Testis (tissue), 5 donors: ENCODE measurements at places on chromosomes 5 and 9. TPM values are rescaled to one million over a fixed set of nuclear protein-coding genes. Genes with fewer than 3 reads are reported as not detected.

GRCh38 chr5:147369742-147370374, 135.0 kb downstream of the STK32A start:
- DNase-seq: no peak
- no peaks in the 10 kb centered on the region for H3K4me1 ChIP-seq
- no peak overlapping the region for H3K27ac ChIP-seq

DNA sequence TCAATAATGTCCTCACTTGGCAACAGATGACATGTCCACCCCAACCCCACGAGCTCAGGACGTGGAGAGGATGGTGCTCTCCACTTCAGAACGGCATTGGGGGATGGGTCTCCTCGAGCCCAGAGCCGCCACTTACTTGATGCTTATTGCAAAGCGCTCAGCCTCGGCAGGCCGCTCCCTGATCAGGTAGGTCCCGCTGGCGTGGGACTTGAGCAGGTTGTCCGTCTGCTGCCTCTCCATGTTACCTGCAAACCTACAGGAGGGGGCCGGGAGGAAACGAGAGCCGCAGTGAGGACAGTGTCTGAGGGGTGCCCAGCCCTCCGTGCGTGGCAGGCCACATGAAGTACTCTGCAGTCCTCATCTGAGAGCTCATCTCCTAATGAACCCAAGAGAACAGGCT, 36.6 kb upstream of the SARDH start:
- H3K4me1 ChIP-seq: peaks cover 4% of the 10 kb centered on the region
- H3K27ac ChIP-seq: no peak overlapping the region
- H3K36me3 ChIP-seq: no peaks in the 10 kb centered on the region
- H3K27me3 ChIP-seq: no peaks in the 10 kb centered on the region
- no peak for DNase-seq

The GFI1B gene
- total RNA-seq: 9.7 TPM

DNA sequence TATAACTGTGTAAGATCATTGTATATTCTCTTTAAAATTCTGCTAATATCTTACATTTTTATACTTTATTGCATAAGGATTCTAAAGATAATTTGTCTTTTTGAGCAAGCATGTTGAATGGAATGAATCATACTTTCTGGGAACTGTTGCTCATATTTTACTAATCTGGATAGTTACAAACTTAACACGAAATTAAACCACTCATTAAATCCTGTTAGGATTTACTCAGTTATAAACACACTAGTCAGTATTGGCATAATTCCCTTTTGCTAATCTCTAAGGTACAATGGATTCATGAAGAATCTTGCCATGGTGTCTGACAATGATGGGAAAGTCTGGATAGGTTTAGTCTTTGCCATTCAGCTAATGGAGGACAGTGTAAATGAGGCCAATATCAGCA, 338.1 kb upstream of the SMC2 start:
- H3K4me1 ChIP-seq: no peaks in the 10 kb centered on the region
- DNase-seq: no peak
- no peak overlapping the region for H3K4me3 ChIP-seq
- H3K27me3 ChIP-seq: no peaks in the 10 kb centered on the region

The KIF12 gene
- 5.4 TPM for total RNA-seq

DNA sequence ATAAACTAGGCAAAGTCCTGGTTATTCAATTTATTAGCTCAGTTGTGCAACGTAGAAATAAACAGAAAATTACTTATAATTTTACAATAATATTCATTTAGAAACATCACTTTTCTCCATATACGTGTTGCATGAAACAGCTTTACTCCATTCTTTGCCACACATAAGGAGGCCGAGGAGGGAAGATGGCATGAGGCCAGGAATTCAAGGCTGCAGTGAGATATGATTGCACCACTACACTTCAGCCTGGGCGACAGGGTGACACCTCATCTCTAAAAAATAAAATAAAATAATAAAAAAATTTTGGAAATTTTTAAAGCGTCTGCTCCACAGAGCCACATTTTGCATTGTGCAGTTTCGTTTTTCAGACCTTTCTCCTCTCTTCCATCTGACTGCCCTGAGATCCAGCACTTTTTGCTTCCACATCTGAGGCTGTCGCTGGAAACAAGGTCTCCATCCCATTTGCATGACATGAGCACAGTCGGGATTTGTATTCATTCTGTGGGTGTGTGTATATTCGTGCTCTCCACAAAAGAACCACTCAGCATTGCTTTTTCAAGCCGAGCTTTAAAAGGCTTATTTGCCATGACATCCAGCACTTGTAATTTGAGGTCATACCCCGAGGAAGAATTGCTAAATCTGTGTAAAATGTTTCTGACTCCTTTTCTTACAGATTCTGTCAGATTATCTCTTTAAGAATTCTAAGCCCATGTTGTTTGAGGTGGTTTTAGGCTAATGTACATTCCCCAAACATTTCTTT, 98.6 kb upstream of the MSX2 start:
- no peak overlapping the region for H3K4me3 ChIP-seq
- no peak overlapping the region for H3K27ac ChIP-seq
- H3K4me1 ChIP-seq: no peaks in the 10 kb centered on the region
- H3K36me3 ChIP-seq: no peaks in the 10 kb centered on the region
- DNase-seq: peak; percentile 71
- H3K27me3 ChIP-seq: no peaks in the 10 kb centered on the region

The KIF4B gene
- 6.6 TPM for total RNA-seq

The TAF11L10 gene
- not detected for total RNA-seq

DNA sequence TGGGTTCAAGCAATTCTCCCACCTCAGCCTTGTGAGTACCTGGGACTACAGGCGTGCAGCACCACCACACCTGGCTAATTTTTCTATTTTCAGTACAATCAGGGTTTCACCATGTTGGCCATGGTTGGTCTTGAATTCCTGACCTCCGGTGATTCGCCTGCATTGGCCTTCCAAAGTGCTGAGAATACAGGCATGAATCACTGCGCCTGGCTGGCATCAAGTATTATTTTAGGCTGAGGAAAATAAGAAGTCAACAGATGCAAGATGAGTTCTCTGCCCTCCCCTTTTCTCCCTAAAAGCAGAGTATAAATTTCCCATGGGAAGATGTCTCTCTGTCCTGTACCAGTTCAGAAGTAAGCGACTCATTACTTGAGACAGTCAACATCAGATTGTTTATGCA, 71.5 kb downstream of the ELAVL2 start:
- H3K27ac ChIP-seq: no peak overlapping the region
- H3K36me3 ChIP-seq: no peaks in the 10 kb centered on the region
- H3K4me3 ChIP-seq: no peak overlapping the region
- no peak for DNase-seq
- no peaks in the 10 kb centered on the region for H3K4me1 ChIP-seq

- H3K27ac ChIP-seq: no peak overlapping the region
- no peaks in the 10 kb centered on the region for H3K36me3 ChIP-seq
- peaks cover 7% of the 10 kb centered on the region for H3K4me1 ChIP-seq
- DNase-seq: no peak
These were observed 76.3 kb upstream of the IQGAP2 start for GRCh38 chr5:76326577-76327302.

The PCDHA11 gene
- 2.9 TPM for total RNA-seq

- no peak for DNase-seq
- H3K4me1 ChIP-seq: peaks cover 8% of the 10 kb centered on the region
- no peaks in the 10 kb centered on the region for H3K27me3 ChIP-seq
- no peak overlapping the region for H3K27ac ChIP-seq
- no peaks in the 10 kb centered on the region for H3K36me3 ChIP-seq
These were observed 32.2 kb upstream of the TNFAIP8 start for GRCh38 chr5:119323601-119324000.

GRCh38 chr5:44842496-44843282, 33.9 kb downstream of the MRPS30 start:
- no peaks in the 10 kb centered on the region for H3K4me1 ChIP-seq
- no peak overlapping the region for H3K4me3 ChIP-seq
- no peak overlapping the region for H3K27ac ChIP-seq
- H3K27me3 ChIP-seq: no peaks in the 10 kb centered on the region
- H3K36me3 ChIP-seq: no peaks in the 10 kb centered on the region

DNA sequence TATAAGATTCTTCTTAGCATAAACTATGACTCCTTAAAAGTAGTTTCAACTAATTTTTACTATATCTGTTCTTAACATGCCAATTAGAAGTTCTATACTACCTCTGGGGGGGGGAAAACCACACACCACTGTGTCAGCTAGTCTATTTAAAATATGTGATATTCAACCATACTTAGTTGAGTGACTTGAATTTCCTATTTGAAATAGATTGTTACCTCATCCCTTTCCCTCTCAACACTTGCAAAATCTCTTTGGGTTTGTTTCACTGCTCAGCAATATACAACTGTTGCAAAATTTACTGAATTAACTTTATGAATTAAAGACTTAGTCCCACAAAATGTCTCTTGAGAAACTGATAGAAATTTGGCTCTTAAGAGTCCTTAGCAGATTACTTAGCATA, 151.1 kb upstream of the POU5F2 start:
- no peaks in the 10 kb centered on the region for H3K36me3 ChIP-seq
- H3K4me3 ChIP-seq: no peak overlapping the region
- no peak overlapping the region for H3K27ac ChIP-seq
- H3K4me1 ChIP-seq: no peaks in the 10 kb centered on the region
- no peak for DNase-seq

The INSYN2B gene
- 0.37 TPM for total RNA-seq

The PDGFRB gene
- 87.0 TPM for total RNA-seq

- no peaks in the 10 kb centered on the region for H3K4me1 ChIP-seq
- no peak overlapping the region for H3K27ac ChIP-seq
- no peaks in the 10 kb centered on the region for H3K36me3 ChIP-seq
These were observed 18.1 kb downstream of the PRKACG start for GRCh38 chr9:68995776-68996175.

The IFNB1 gene
- not detected for total RNA-seq

DNA sequence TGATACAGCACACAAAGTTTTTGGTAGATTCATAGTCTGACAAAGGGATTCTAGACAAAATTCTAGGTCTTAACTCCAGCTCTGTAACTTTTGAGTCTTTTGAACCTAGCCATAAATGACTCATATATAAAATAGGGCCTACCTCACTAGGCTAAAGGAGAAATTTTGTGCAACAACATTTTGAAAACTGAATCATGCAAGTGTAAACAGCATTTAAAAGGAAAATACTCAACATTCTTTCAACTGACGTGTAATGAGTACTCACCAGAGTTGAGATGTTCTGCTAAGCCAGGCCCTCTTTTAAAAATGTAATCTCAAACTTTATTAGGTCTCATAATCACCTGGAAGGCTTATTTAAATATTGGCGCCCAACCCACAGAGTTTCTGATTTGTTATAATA, 113.2 kb downstream of the STK32A start:
- H3K36me3 ChIP-seq: no peaks in the 10 kb centered on the region
- no peaks in the 10 kb centered on the region for H3K4me1 ChIP-seq
- no peaks in the 10 kb centered on the region for H3K27me3 ChIP-seq

GRCh38 chr5:76831110-76831452, 12.3 kb downstream of the F2RL1 start:
- H3K27ac ChIP-seq: no peak overlapping the region
- H3K36me3 ChIP-seq: no peaks in the 10 kb centered on the region
- no peaks in the 10 kb centered on the region for H3K27me3 ChIP-seq
- no peak overlapping the region for H3K4me3 ChIP-seq
- H3K4me1 ChIP-seq: no peaks in the 10 kb centered on the region
- no peak for DNase-seq

- no peaks in the 10 kb centered on the region for H3K27me3 ChIP-seq
- no peak for DNase-seq
- no peak overlapping the region for H3K4me3 ChIP-seq
These were observed 320.4 kb downstream of the DRD1 start for GRCh38 chr5:175123542-175123941.

DNA sequence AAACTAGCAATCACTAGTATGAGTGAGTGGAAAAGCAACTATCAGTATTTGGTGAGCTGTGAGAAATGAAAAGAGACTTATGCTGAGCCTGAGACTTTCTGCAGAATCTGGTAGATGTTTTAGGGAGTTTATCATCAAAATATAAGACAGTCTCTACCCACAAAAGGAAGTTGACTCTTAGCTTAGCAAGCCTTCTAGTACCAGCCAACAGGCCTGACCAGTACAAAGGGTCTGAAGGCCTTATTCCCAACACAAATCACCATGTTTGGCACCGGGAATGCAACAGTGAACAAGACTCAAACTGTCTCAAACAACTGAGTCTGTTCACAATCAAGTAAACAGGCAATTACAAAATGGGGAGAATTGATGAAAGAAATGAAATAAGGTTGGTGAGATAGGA, 244.4 kb downstream of the CWC27 start:
- no peaks in the 10 kb centered on the region for H3K36me3 ChIP-seq
- DNase-seq: no peak

The CD274 gene
- 1.5 TPM for total RNA-seq
